H54 (cell line): ENCODE measurements at places on chromosomes 1 and 21.

DNA sequence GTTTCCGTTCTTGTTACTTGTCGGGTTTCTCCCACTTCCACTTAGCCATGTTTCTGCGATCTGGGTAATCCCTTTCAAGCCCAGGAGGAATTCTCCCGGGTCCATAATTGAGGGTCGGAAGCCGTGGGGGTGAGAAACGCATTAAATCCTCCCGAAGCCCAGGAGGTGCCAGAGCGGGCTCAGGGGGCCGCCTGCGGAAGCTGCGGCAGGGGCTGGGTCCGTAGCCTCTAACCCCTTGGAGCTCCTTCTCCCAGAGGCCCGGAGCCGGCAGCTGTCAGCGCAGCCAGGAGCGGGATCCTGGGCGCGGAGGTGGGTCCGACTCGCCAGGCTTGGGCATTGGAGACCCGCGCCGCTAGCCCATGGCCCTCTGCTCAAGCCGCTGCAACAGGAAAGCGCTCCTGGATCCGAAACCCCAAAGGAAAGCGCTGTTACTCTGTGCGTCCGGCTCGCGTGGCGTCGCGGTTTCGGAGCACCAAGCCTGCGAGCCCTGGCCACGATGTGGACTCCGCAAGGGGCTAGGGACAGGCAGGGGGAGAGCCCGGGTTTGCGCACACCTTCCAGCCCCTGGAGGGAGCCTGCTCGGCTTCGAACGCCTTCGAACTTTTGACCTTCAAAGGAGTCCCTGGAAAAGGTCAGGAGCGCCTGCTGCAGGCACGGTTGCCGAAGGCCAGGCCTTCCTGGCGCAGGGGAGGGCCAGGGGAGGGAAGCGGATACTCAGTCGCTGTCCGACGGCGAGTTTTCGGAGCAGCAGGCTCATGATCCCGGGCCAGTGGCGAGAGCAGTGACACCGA lies 1.7 kb upstream of the SIM2 start:
- DNase-seq: no peak

GRCh38 chr1:92485381-92486250 lies 1.1 kb downstream of the GFI1 start:
- no peak for DNase-seq

DNA sequence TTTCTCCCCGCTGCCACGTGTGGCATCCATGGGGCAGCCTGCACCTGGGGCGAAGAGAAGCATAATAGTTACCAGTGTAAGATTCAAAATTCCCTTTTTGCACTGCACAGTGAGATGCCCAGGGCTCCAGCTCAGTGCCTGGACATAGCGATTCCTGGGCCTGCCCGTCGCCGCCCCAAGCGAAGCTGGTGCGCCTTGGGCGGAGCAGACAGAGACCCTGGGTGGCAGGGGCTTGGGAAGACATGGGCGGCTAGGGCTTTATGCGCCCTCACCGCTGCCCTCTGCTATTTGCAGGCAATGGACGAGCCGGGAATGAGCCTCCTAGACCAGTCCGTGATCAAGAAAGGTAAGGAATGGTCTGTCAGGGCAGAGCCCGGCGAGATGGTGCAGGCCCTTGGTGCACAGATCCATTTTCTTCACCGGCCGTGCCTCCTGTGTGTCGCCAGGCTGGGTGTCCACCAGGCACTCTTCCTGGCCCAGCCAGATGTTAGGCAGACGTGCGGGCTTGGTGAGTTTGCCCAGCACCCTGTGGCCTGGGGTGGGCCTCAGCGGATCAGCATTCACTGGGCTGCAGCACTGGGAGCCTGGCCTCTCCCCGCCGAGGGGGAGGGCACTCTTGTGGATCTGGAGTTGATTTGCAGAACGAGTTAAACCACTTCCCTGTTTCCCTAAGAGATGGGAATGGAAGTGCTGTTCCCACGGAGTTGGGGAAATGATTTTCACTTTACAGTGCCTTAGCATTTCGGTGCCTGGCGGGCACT lies 1.7 kb downstream of the TFAP2E start:
- no peak for DNase-seq

DNA sequence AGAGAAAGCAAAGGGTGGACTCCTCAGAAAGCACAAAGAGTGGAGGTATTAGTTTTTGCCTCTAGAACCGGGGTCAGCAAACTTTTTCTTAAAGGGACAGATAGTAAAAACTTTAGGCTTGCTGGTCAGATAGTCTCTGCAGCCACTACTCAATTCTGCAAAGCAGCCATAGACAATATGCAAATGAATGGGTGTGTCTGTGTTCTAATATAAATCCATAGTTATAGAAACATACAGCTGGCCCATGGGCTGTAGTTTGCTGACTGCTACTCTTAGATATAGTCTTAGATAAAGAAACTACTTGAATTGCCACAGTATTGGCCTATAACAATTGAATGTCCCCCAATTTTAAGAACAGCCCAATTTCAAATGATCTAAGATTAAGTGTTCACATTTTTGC lies 101.6 kb upstream of the CACHD1 start:
- DNase-seq: no peak

DNA sequence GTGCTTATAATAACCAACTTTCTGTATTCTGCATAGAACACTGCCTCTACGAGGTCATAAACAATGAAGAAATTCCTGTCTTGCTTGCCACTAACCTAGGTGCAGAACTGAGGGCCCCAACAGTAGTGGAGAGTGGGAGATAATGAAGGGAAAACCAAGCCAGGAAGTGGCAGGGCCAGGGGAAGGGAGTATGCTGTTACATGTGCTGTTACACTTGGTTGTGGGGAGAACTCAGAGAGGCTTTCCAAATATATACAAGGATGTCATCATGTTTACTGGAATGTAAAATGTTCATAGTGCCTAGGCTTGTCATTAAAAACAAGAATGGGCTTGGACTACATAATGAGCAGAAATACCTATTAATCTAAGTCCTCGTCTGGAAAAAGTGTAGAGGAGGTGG lies 31.1 kb downstream of the NHLH2 start:
- DNase-seq: no peak

DNA sequence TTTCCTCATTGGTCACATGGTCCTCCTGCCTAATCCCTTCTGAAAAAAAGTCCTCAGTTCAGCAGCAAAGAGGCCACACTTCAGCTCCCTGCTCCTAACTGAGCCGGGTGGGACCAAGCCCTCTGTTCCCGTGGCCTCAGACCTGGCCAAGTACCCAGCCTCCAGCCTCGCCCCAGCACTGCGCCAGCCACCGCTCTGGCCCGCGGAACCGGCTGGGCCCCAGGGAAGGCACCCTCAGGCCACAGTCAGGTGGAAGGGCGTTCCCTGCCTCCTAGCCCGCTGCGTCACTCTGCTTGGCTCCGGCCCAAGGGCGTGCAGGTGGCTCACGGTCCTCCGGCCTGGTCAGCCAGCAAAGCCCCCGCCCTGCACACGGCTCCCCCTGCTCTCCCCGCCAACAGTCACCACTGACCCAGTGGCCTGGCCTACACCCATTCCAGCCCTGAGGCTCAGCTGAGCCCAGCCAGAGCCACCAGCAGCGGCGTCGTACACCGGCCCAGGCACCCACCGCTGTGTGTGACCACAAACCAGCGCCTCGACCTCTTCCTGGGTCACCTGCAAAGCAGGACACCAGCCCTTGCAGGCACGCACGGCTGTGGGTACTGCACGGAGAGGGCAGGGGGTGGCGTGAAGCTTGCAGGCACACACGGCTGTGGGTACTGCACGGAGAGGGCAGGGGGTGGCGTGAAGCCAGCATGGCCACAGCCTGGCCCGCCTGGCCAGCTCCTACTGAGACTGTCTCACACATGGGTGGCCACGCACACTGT lies 19.4 kb downstream of the NADK start:
- DNase-seq: no peak

GRCh38 chr1:178038372-178038771 lies 55.5 kb upstream of the RASAL2 start:
- DNase-seq: no peak
